A549 treated with Mapracorat at 1 μM for 4 hours (cell line): ENCODE measurements at places on chromosomes 11 and 22. TPM values are rescaled to one million over a fixed set of nuclear protein-coding genes. Genes with fewer than 3 reads are reported as not detected.

Gene SHANK3
- total RNA-seq: 2.7 to 5.5 TPM (median 4.5 TPM) in 5 replicates

Gene RIBC2
- 2.1 to 2.4 TPM (median 2.1 TPM) in 5 replicates for total RNA-seq

Gene USP2
- total RNA-seq: 0.72 to 1.3 TPM (median 1.1 TPM) in 5 replicates

Gene CARD16
- not detected in 5 replicates for total RNA-seq

Gene RAG2
- total RNA-seq: not detected in 5 replicates

Gene POTEH
- total RNA-seq: not detected in 5 replicates

Gene RFPL3
- total RNA-seq: not detected in 5 replicates

Gene RASSF10
- total RNA-seq: 1.3 to 2.1 TPM (median 2.0 TPM) in 5 replicates

Gene VWCE
- total RNA-seq: 0.56 to 1.0 TPM (median 0.69 TPM) in 5 replicates

Gene OR5P2
- total RNA-seq: not detected in 5 replicates

Gene GUCY1A2
- 0.04 to 0.08 TPM (median 0.06 TPM) in 5 replicates for total RNA-seq
